Aorta (tissue), 5 donors: ENCODE measurements at places on chromosomes 2 and 18.
A peak's percentile ranks its signal among the peaks of the same experiment; 100 is the strongest.

- DNase-seq: peak; percentile 37
These were observed 9.7 kb downstream of the ECEL1 start for GRCh38 chr2:232477751-232478510.

DNA sequence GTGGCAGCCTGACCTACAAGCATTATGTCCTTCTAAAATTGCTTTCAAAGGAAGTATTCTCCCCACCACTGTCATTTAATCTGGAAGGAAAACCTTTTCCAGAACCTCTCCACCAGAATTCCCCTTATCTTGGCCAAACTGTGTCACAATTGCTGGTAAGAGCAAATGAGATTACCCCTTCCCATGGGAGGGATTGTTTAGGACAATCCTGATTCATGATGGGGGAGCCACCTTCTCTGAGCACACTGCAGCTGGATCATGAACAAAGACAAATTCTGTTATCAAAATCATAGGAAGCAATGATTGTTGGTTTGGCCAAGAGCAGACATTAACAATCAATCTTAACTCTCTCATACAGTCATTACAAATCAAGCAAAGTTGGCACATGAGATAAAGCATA, 18.1 kb upstream of the ATOH8 start:
- no peak for DNase-seq

DNA sequence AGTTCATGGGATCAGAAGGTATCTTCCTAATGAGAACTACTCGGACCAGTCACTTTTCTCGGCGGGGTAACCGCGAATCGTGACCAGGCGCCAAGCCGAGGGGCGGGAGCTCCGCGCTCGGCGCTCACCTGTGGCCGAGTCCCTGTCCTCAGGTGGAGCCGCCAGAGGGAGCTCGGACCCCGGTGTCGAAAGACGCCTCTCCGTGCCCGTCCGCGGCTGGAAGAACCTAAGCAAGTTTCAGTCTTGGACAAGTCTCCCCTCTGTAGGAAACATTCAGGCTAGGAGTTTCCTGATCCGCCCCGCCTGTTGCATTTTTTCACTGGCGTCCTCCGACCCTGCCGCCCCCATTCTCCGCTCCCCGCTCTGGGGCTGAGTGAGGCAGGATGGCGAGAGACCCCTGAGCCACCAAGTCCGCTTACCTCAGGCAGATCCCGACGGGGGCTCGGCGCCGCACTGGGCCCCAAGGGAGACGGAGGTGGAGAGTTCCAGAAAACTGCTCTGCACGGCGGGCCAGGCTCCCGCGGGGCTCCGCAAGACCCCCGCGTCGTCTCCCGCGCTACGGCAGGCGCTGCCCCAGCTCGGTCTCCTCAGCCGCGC, 480 bp downstream of the DSEL start:
- DNase-seq: peak; percentile 93

- no peak for DNase-seq
These were observed 58.4 kb downstream of the TMEM247 start for GRCh38 chr2:46537624-46538295.

DNA sequence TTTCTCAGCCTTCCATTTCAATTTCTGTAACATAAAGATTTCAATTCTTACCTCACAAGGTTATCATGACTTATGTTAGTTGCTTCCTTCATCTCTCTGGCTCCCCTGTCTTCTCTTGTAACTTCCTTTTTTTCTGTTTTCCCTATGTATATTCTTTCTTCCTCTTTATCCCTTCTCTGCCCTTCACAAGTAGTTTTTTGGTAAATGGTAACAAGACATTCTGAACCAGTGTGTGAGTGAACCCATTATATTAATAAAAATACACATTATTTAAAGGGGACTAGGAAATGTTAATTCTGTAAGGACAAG, 8.4 kb downstream of the ACSL3 start:
- DNase-seq: no peak

GRCh38 chr2:239137165-239137897, 263.5 kb downstream of the HDAC4 start:
- DNase-seq: no peak

DNA sequence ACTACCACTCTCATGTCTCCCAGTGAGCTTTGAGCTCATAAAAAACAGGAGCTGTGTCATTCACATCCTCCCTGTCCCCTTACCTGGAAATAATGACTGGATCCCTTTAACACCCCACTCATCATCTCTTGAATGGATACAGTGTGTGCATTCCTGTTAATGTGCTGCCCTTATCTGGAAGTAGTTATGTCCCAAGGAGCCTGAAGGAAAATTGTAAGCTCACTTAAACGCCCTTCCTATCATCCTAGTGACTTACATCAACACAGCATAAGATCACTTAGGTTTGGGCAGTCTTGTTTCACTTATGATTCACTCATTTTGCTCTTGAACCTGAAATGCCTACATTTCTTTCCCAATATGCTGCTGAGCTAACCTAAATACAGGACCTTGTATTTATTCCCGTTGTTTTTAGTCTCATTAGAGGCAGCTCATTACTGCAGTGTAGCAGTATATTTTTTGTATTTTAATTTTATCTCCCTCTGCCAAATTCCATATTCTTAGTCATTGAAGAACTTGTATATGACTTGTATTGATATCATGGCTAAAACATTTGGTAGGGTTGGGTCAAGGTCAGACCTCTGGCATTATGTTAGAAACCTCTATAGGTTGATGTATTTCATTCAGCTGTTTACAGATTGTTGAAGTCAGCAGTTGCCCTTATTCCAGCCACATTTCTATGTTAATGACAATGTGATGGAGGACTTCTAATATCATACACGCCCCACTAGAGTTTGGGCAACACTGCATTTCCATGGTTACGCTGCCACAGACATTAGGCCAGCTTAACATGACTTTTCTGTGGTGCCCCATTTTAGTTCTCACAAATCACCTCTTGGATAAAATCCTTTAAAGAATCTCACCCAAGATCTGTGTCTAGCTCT, 72.9 kb downstream of the PKP4 start:
- no peak for DNase-seq

DNA sequence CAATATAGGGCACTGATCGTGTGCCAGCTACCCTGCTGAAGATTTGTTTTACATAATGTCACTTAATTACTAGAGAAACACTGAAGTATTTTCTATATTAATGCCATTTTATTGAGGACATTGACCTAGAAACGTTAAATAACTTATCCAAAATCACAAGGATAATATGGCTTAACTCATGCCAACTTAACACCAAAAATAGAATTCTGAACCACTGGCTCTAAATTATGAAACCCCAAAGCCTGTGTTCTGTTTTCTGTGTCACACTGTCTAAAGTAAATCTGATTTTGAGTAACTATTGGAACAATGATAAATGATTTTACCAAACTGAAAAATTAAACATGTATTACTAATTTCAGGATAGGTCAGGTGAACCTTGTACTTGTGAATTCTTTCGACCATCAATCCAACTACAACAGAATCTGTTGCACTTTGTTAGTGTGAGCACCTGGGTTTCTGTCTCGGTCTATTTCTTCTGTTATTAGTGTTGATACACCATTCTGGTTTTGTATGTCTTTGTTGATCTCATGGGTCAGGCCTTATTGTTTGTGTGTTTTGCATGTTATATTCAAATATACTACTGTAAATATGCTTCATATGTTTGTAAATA, 48.2 kb upstream of the CCDC141 start:
- no peak for DNase-seq

- DNase-seq: no peak
These were observed 1.0 kb upstream of the HDAC4 start for GRCh38 chr2:239401881-239402233.

GRCh38 chr18:47461406-47461948, 210.0 kb upstream of the SKOR2 start:
- DNase-seq: no peak

GRCh38 chr18:46560671-46561045, 96.4 kb downstream of the LOXHD1 start:
- DNase-seq: no peak

DNA sequence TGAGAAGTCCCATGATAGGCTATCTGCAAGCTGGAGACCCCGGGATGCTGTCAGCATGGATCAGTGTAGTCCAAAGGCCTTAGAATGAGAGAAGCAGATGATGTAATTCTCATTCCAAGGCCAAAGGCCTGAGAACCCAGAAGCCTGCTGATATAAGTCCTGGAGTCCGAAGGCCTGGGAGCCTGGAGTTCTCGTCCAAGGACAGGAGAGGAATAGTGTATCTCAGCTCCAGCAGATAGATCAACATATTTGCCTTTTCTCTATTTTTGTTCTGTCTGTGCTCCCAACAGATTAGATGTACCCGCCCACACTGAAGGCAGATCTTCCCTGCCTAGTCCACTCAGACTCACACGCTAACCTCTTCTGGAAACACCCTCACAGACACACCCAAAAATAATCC, 454.9 kb upstream of the CHAC2 start:
- no peak for DNase-seq

GRCh38 chr2:28257182-28257581, 135.5 kb upstream of the FOSL2 start:
- DNase-seq: no peak

DNA sequence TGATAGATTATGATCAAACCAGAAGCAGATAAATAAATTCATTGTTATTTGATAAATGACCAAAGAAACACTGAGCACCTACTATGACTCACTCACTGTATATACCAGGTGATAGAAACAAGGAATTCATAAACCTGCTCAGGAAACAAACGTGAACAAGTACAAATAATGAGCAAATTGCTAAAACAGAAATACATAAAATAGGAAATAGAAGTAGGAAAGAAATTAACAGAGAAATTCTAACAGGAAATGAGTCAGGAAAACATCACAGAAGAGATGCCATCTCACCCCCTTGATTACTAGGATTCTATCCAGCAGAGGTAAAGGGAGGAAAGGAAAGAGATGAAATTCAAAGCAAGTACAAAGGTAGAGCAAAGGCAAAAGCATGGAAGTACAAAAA, 31.3 kb downstream of the EXOC6B start:
- no peak for DNase-seq

DNA sequence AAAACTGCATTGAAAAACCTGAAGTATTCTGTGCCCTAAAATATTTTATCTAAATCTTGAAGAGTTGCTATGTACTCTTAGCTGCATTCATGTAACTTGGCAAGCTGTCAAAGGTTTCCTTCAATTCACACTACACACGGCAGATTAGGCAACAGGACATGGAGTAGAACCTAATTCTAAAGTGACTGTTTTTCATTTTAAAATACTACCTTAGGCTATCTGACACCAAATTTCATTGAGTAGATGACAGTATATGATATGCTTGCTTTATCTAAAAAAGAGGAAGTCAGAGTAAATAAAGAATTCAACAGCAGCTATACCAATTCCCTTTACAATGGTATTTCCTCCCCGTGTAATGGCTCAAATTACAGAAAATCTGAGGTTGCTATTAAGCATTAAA, 45.4 kb downstream of the EXOC6B start:
- no peak for DNase-seq

GRCh38 chr2:193668557-193669323, 1474.0 kb upstream of the TMEFF2 start:
- no peak for DNase-seq

- peak; percentile 55 for DNase-seq
These were observed 2.4 kb upstream of the CHRNG start for GRCh38 chr2:232537079-232537478.

- peak; percentile 80 for DNase-seq
These were observed 10.6 kb downstream of the HTRA2 start for GRCh38 chr2:74540291-74540690.

DNA sequence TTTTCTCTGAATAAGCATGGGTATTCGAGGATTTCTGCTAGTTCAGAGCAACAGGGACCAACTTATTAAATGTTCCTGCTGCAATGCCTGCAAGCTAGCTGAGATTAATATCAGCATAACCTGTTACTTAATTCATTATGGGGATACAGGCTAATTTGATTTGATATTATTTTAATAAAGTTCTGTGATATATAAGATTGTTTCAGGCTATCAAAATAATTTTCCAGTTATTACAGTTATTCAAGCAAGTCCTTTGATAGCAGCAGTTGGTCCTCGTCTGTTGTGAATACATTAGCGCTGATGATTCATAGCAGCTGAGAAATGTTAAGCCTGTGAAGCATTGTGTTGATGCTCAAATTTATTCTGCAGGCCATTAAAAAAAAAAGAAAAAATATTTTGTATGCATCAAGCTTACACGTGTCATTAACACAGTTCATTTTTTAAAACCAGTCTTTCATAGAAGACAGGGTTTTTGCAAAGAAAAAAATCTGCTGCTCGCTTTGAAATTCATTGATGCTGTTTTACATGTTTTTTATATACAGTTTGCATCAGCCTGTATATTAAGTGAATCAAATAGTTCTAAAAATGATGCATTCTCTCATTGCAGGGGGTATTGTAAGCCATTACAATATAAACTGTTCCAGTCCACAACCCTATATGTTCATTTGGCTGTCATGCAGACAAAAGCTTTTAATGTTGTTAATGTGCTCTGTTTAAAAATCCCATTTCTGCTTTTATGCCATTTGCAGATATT, 482.5 kb downstream of the BCL11A start:
- no peak for DNase-seq

DNA sequence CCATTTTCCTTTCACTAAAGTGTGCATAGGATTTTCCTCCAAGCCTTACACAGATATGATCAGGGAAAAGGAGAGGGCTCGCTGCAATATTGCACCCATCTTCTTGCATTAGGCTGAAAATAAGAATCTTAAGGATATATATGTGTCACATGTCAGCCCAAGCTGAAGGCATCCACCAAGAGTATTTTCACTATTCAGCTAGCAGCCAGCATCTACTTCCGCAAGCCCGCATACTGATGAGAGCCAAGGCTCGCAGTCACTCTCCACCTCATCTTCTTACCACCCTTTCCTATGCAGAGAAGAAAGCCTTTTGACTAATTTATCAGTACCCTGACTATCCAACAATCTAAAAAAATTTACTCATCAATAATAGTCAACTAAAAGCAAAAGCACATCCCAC, 6.1 kb downstream of the TMEM163 start:
- no peak for DNase-seq

GRCh38 chr2:2306878-2307277, 24.2 kb downstream of the MYT1L start:
- DNase-seq: no peak

- DNase-seq: no peak
These were observed 12.8 kb downstream of the SPEG start for GRCh38 chr2:219447242-219448098.

DNA sequence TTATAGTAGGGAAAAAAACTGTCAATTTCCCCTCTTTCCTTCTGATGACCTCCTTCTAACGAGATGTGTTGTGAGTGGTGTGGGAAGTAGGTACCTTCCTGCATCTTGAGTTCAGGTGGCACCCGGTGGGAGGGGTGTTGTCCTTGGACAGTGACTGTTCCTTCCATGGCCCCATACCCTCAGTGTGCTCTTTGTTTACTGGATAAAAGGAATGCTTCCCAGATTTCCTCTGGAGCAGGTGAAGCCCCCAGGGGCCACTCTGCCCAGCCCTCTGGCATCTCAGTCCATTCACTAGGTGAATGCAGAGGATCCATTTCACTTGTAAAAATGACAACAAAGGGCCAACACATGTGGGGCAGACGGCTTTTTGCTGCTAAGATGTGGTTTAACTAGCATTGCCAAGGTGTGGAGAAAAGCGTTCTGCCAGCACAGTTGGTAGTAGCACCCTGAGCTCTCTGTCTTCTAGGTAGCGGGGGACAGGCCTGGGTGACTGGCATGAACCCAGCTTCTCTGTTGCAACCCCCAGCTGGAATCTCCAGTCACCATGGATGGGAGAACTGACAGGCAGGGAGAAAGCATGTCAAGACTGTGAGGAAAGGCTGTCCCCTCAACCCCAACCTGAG, 6.9 kb downstream of the GDF7 start:
- no peak for DNase-seq

GRCh38 chr2:18066066-18066465, 187.6 kb downstream of the KCNS3 start:
- no peak for DNase-seq

GRCh38 chr2:106085181-106085940, 108.7 kb downstream of the UXS1 start:
- DNase-seq: no peak

- DNase-seq: no peak
These were observed 68.3 kb downstream of the SPTBN1 start for GRCh38 chr2:54524226-54524991.
